ENCODE measurements at places on chromosomes 2 and 18.

- DNase-seq, result no peak
Observed at GRCh38 chr2:73408198-73408597, 22.6 kb downstream of the ALMS1 start.

DNA sequence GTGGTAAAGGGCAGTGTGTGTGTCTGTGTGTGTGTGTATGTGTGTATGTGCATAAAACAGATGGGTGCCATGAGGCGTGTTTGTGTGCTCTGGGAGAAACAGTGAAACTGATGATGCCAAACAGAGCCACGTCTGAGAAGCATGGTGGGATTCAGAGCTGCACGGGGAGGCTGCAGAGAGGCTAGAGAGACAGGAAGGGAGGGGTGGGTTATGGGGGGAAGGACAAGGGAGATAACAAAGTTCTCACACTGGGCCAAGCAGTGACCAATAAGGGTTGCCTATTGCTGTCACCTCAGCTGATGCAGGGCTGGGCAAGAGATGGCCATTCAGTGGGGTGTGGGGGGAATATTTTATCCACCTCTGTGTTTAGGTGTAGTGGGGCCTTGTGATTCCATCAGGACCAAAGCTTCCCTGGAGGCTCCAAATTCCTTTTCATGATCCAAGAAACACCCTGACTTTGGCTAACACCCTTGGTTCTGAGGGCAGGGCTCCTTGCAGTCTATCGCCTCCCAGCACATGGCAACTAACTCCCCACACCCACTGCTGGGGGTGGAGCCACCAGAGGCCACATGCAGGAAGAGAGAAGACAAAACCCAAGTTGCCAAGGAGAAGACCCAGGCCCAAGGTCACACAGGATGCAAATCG is 54.2 kb upstream of the POMC start:
- DNase-seq, result no peak

GRCh38 chr2:54377901-54378493 is 78.1 kb upstream of the SPTBN1 start:
- DNase-seq, result no peak

GRCh38 chr18:57930476-57930875 is 113.5 kb upstream of the NEDD4L start:
- peak; percentile 92 for DNase-seq
